Fibroblast of skin of right biceps (primary cell): ENCODE measurements at places on chromosomes 7 and 10.

- DNase-seq, result peak; percentile 2
These were observed 119.9 kb upstream of the THSD7A start for GRCh38 chr7:11951909-11952308.

DNA sequence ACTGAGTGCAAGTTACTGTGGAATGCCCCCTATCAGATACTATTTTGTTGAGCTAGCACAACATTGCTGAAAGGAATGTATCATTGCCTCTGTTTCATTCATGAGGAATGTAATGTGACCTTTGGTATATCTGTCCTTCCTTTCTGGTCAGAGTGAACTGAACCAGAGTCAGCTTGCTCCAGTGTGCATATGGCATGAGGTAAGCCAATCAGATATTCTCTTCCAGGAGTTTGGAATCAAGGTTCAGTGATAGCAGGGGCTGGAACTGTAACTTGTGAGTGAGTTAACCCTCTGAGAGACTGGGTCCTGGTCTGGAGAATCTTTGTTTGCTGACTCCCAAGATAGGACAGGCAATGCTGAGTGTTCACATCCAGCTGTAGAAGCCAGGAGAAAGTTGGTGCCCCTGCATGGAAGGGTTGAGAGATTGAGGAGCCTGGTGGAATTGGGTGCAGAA lies 45.3 kb upstream of the OSBPL3 start:
- DNase-seq, result peak; percentile 91

DNA sequence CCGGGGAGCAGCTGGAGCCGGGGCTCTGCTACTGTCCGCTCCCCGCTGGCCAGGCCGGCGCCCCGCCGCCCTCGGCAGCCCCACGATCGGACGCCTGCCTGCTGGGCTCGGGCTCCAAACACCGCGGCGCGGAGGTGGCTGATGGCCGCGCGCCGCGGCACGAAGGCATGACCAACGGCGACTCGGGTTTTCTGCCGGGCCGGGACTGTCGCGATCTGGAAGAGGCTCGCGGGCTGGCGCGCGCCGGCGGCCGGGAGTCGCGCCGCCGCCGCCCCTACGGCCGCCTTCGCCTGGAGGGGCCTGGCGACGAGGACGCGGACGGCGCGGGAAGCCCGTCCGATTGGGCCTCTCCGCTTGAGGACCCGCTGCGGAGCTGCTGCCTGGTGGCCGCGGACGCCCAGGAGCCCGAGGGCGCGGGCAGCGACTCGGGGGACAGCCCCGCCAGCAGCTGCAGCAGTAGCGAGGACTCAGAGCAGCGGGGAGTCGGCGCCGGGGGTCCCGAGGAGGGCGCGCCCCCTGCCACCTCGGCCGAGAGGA lies 570 bp downstream of the TBC1D12 start:
- DNase-seq, result peak; percentile 45

DNA sequence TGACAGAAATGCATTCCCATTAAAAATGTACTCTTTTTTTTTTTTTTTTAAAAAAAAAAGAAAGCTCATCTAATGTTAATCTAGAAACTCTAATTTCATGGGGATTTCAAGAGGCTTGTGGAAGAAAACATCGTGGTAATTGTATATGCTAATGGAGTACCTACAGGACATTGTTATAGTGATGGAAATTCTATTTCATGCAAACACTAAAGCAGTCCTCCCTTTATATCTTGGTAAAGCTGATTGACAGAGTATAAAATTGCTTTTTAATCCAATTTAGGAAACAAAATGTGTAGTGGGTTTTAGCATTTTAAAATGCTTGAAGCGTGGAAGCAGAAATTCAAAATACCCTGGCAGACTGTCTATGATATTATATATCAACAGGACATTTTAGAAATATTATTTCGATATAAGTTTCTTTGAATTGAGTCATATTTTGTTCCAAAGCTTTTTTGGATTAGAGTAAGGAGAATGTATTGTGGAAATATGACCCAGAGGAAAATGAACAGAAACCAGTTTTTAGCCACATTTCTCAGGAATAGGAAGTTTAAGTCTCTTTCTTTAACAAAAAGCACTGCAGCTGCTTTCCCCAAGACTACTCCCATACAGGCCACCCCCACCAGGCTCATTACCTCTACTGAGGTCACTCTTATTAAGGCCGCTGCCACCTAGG lies 121.9 kb downstream of the WNT2 start:
- no peak for DNase-seq

GRCh38 chr7:115054478-115055065 lies 132.7 kb downstream of the MDFIC start:
- no peak for DNase-seq

GRCh38 chr7:118389629-118390028 lies 165.1 kb downstream of the ANKRD7 start:
- DNase-seq, result no peak

DNA sequence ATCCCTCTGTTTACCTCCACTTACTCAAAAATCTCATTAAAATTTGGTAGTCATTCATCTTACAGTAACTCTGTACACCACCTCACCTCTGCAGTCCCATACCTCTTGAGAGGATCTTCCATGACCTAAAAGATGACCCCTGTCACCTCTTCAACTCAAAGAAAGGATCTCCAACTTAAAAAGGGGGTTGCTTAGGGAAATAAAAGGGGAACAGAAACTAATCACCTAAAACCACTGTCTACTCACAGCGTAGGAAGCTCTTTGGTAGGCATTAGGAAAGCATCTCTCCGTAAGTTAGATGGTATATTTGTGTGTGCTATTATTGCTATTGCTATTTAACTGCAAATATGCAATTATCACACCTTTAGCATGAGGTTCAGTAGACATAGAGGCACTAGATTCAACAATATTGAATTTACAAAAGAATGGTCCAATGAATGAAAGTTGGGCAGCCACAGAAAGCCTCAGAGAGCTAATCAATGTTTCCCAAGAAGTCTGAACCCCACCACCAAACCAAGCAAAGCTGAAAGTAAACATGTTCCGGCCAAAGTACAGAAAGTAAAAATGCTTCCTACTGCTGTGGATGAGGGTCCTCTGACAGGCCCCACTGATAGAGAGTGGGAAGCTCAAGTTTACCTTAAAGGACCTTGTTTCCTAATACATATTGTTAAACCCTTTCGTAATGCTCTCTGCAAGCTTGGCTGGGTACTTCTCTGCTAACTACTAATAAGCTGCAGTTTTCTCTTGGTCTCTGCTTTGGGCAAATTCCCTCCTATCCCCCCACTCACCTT lies 105.8 kb downstream of the GRM8 start:
- DNase-seq, result no peak

DNA sequence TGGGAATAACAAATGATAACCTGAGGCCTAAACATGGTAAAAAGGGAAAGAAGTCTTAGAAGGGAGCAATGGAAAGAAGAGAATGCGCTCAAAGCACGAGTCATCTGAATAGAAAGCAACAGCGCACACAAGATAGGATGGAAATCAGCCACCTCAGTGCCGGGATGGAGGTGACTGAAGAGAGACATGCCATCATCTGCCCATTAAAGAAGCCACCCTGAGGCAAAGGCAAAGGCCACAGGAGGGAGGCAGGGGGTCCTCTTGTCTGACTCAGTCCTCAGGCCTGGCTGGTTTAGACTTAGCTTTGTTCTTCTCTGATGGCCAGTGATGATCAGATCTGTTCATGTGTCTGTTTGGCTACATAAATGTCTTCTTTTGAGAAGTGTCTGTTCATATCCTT lies 180.6 kb downstream of the CHCHD3 start:
- no peak for DNase-seq

- DNase-seq, result peak; percentile 86
These were observed 112.3 kb downstream of the JCAD start for GRCh38 chr10:29946953-29947700.

DNA sequence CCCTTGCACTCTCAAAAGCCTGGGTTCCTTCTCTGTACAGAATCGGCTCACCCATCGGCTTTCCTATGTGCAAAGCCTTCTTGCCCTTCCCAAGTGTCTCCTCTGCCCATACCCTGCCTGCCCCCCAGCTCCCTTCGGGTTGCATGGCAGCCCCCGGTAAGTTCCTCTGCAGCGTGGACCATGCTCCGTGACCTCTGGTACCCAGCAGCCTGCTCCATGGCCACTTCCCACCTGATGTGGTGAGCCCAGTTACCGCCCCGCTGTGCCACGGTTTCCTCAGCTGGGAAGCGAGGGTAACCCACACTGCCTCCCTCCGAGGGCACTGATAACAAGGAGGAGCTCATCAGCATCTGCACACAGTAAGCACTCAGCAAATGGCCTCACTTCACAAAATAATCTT lies 106.8 kb upstream of the DDC start:
- DNase-seq, result no peak

DNA sequence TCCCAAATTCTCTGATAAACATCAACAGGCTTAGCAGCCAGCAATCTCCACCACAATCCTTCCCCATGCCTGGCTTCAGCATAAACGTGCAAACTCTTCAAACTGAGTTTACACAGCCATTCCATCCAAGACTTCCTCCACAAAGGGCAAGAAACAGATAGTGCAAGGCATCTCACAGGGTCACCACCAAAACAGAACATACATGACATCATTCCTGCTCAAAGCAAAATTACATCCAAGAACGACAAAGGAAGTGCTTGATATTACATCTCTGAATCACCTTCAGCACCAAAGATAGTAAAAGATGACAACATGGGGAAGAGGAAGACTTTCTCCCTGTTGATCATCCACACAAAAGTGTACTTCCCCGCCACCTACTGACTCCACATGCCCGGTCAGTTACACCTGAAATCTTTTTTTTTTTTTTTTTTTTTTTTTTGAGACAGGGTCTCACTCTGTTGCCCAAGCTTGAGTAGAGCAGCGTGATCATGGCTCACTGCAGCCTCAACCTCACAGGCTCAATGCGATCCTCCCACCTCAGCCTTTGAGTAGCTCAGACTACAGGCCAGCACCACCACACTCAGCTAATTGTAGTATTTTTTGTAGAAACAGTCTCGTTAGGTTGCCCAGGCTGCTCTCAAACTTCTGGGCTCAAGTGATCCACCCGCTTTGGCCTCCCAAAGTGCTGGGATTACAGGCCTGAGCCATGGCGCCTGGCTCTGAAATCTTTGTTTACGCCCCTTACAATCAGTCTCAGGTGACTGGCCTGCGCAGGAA lies 127.5 kb downstream of the PARD3 start:
- peak; percentile 42 for DNase-seq

- DNase-seq, result peak; percentile 55
These were observed 324.5 kb downstream of the GFRA1 start for GRCh38 chr10:115948465-115948864.

- no peak for DNase-seq
These were observed 71.6 kb upstream of the LAMB4 start for GRCh38 chr7:108201766-108202165.

GRCh38 chr10:89502549-89502948 lies 32.8 kb downstream of the SLC16A12 start:
- DNase-seq, result peak; percentile 87

DNA sequence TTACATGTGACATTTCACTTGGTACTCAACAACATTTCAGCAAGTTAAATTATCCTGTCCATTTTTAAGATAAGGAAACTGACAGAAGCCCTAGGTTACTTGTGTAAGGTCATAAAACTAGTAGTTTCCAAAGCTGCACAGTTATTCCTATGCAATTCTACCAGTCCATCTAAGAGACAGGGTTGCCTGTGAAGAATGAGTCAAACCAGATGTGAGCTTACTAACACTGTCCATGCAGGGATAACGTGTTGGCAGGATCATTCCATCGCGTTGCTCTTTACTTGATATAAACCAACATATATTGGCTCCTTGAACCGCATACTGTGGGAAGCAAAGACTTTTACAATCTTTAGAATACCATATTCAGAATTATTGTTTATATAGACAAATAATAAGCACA lies 280.9 kb upstream of the HGF start:
- DNase-seq, result peak; percentile 71
